ENCODE measurements at places on chromosomes 6 and 20.

DNA sequence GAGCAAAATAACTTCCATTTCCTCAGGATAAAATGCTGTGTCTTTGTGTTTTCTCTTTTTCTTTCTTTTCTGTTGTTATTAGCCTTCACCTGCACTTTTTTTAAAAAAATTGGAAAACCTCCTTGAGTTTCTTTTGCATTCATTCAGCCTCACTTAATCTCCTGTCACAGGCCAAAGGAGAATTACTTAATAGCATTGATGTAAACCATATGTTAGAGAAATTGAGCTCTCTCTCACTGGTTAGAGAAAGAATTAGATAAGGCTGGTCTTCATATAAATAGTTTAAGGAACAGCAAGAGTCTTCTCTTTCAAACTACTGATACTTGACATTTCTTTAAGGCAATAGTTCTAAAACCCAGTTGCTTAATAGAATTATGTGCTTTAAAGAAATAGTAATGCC, 564.2 kb downstream of the TFAP2B start:
- no peak for DNase-seq

- DNase-seq, result no peak
Measured at GRCh38 chr6:38220069-38220723, 400.7 kb downstream of the ZFAND3 start.

GRCh38 chr6:148628251-148628650, 118.6 kb upstream of the UST start:
- DNase-seq, result no peak

- DNase-seq, result no peak
Measured at GRCh38 chr6:12818324-12818723, 101.8 kb downstream of the PHACTR1 start.

- DNase-seq, result peak; percentile 96
Measured at GRCh38 chr6:140462453-140463311, 1088.2 kb upstream of the CITED2 start.

DNA sequence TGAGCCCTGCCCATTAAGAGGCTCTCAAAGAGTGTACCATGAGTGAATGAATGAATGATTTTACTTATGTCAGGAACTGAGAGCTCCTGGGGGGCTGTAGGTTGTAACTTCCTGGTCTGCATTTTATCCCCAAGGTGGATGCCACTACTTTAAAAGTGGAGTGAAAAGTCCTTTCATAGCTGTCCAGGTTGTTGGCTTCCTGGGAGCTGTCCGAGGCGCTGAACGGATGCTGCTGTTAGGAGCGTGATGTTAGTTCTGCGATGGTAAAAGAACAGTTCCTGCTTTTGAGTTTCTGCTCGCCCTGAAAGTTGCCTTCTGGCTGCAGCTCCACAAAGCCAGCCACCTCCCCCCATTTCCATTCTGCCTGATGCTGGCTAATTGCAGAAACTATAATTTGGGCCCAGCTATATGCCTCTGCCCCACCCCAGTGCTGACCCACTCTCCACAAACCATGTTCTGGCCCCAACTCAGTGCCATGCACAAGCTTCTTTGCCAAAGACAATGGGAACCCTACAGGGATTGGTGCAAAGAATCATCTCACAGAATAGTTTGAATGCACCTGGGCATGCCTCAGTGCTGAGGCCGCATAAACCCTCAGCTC, 330.9 kb upstream of the CDH4 start:
- DNase-seq, result no peak

GRCh38 chr6:28884423-28885131, 39.2 kb downstream of the TRIM27 start:
- no peak for DNase-seq

DNA sequence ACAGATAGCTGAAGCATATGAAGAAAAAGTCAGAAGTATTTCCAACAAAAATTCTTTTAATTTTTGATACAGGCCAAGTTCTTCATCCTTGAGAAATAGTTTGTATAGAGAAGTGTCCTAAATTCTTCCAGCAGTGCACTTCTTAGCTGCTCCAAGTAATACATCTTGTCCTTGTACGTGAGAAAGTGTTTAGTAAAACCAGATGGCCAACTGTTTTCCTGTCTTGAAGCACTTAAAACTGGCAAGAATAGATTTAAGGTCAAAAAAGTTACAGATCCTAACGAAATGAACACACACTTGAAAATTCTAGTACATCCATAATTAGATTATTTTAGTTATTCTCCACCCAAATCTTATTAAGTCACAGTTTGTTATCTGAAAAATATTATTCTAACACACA, 52.2 kb upstream of the HSF2 start:
- no peak for DNase-seq

GRCh38 chr6:78580923-78581322, 286.4 kb upstream of the IRAK1BP1 start:
- DNase-seq, result no peak

GRCh38 chr6:9020001-9020400, 584.7 kb upstream of the SLC35B3 start:
- no peak for DNase-seq

DNA sequence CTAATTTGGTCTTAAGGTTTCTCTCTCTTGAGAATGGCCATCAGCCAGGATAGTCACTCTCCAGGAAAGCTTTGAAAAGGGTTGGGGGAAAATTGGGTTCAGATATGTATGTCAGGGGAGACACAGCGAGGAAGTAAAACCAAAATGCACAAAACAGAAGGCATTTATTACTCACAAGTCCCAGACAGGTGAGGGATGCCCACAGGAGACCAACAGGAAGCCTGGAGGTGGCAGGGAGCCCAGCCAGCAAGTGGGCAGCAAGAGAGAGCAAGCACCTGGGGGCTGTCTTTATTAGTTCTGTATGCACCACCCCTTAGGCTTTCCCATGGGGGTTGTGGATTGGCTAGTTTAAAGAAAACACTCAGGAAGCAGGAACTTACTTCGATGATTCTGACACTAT, 707.7 kb downstream of the KIF16B start:
- DNase-seq, result no peak

- no peak for DNase-seq
Measured at GRCh38 chr6:114989279-114989964, 646.6 kb upstream of the HS3ST5 start.

DNA sequence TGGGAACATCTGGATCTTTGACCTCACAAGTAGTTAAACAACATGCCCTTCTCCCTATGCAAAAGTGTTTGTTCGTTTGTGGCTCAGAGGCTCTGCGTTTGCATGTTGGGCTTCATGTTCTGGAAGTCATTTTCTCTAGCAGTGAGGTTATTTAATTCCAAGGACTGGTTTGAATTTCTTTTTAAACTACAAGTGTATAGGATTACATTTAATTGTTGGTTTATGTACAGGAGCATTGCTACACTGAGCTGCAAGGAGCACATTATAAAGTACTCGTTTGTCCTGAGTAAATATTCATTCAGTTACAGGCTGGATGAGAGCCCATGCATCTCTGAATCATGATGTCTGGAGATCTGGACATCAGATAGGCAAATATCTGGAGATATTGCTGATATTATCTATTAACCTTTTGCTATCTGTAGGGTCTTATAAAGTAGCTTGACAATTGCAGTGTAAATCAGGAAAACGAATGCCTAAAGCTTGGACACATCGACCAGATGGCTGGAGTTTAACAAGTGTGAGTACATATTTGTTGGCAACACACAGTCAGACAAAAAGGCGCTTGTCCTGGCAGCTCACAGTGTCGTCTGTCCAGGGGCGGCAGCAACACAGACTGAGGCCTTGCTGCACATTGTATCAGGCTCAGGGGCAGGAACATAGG, 84.6 kb downstream of the PDE7B start:
- DNase-seq, result peak; percentile 43

DNA sequence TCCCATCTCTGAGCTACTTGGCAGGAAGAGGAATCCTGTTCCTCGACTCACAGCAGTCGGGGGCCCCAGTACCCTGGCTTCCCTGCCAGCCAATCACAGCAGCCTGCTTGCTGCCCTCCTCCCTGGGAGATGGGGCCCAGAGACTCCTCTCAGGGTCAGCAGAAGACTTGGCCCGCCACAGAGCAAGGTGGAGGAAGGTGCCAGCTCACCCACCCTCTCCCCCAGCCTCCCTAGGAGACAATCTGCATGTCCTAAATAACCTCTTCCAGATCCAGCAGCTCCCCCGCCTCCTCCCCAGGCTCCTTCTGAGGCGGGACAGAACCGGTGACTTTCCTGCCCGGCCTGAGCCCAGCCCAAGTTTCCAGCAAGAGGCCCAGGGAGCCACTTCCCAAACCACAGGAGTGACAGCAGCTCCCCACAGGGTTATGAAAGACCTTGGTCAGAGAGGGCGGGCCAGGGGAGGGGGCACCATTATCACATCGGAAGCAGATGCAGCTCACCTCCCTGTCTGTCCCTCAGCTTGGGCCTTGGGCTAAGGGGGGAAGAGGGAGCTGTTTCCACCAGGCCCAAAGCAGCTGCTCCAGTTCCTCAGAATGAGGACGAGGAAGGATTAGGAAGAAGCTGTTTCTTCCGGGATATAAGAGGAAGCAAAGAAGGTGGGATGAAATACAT, 2.3 kb downstream of the CCND3 start:
- DNase-seq, result no peak

DNA sequence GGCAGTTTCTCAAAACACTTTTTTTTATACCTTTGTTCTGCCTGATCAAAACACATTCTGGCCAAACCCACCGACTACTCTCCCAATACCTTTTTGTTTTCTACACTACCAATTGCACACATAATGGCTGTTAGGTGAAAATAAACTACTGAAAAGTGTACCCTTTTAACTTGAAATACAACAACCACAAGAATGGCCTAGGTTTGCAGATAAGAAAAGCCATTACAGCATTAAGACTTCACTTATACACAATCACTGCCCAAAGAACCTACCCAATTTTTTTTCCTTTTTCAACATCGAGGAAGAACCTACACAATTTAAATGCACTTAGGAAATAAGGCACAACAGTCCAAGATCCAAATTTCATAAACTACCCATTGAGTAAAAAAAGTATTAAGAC, 1.8 kb downstream of the SEC63 start:
- DNase-seq, result no peak

DNA sequence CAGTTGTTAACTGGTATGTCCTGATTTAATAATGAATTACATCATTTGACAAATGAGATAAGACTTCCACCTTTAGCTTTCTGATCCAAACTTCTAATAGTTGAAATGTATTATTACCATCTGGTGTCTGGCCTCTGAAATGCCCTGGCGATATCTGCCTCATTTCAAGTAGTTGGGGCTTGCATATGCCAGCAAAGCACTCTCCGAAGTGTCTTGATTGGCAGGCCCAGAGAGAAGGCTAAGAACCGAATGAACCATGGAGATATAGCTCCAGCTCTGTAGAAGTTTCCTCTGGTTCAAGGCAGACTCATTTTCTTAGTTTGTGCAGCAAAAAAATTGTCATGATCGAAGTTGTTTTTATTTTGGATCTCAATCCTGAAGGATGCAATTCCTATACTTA, 13.4 kb upstream of the HIVEP2 start:
- DNase-seq, result no peak

- DNase-seq, result no peak
Measured at GRCh38 chr20:43744966-43745730, 18.3 kb upstream of the GTSF1L start.

DNA sequence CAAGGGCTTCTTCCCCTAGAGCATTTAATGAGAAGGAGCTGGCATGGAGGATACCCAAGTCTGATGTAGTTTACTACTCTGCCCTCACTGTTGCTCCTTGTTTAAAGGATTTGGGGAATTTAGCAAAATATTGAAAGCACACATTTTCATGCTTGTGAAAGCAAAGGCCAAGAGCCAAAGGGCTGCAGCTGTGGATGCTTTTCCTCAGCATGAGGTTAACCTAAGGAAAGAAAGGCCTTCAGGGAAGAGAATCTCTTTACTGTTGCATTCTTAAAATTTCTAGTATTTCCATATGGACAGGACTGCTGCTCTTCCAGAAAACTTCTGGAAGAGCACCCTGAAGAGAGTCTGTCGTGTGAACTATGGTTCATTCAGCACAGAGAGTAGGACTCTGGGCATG, 45.9 kb upstream of the SASH1 start:
- no peak for DNase-seq

GRCh38 chr20:24779131-24779530, 169.9 kb upstream of the CST7 start:
- no peak for DNase-seq

- DNase-seq, result peak; percentile 52
Measured at GRCh38 chr6:47278545-47278944, 31.2 kb downstream of the TNFRSF21 start.

DNA sequence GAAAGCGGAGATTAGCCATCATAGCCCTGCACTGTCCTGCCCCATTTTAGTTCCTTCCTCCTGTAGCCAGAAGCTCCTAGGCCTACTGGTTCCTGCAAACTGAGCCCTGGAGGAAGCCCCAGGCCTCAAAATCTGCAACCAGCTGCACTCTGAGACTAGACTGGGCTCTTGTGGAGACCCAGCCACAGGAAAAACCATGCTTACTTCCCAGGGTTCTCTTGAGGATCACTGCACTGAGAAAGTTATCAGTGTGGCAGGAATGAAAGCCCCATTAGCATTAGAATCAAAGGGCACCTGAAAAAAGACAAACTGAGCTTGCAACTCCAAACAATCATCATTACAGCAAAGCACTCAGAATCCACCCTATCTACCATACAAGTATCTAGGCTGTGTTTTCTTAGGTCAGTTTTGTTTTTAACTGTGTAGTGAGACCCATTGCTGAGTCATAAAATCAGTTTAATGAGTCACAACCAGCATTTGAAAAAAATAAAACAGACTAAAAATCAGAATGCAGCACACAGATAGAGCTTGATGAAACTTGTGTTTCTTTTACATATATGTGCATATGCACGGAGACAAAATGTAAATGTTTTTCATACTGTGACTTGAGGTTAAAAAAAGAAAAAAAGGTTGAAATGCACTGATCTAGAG, 91.0 kb downstream of the UNC5CL start:
- DNase-seq, result peak; percentile 70

DNA sequence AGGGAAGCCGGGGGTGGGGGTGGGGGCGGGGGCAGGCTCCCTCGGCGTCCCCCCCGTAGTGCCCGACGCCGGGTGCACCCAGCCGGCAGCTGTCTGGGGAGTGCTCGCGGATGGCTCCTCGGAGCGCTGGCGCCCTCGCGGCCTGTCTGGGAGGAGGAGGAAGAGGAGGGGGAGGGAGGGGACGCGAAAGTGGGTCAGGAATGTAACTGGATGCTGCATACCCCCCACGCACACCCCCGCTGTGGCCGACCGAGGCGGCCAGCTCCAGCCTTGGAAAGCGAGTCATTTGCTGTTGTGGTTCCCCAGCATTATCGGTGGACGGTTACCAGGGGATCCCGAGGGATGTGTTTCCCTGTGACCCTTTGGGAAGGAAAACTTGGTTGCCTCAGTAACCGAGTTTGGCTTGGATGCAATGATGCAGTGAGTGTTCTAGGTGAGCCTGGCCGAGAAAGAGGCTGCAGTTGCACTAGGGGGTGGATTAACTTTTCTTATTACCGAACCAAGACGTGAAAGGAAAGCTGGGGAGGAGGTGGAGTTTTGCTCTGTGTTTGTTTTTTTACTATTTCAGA, 55.2 kb upstream of the RREB1 start:
- no peak for DNase-seq

DNA sequence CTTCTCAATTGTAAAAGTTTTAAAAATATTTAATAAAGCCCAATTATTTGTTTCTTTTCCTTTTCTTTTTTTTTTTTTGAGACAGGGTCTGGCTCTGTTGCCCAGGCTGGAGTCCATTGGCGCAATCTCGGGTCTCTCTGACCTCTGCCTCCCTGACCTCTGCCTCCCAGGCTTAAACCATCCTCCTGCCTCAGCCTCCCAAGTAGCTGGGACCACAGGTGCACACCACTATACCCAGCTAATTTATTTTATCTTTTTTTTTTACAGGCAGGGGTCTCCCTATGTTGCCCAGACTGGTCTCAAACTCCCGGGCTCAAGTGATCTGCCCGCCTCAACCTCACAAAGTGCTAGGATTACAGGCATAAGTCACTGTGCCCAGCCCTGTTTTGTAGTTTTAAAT, 9.8 kb downstream of the REPS1 start:
- DNase-seq, result no peak

GRCh38 chr6:24980507-24981385, 45.0 kb upstream of the RIPOR2 start:
- DNase-seq, result no peak

Measured in epithelial cell of esophagus (primary cell).